ENCODE measurements at places on chromosomes 4 and X.
A peak's percentile ranks its signal among the peaks of the same experiment; 100 is the strongest.

DNA sequence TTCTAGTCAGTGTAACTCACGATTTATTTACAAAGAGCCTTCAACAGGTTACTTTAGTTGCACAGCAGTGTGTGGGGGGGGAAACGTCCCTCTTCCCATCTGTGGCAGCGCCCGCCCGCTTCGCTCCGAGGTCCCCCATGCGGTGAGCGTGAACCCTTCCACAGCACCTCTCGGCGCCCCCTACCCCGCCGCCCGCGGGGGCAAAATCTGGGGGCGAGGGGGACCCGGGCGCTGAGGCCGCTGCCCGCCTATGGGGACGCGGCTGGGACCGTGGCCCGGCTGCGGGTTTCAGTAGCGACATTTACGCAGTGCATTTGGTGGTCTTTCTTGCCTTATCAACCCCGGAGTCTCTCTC lies 6.4 kb downstream of the NKX6-1 start:
- DNase-seq, result no peak

- no peak for DNase-seq
Observed at GRCh38 chr4:3736806-3737205, 29.4 kb upstream of the ADRA2C start.

- no peak for DNase-seq
Observed at GRCh38 chr4:32962100-32962499, 2241.9 kb downstream of the PCDH7 start.

GRCh38 chr4:74378573-74378972 lies 13.6 kb downstream of the EREG start:
- no peak for DNase-seq

- no peak for DNase-seq
Observed at GRCh38 chr4:172596206-172596605, 572.4 kb upstream of the GALNT7 start.

GRCh38 chr4:98448908-98449307 lies 187.7 kb downstream of the RAP1GDS1 start:
- DNase-seq, result peak; percentile 14

GRCh38 chr4:2728806-2729532 lies 27.2 kb downstream of the TNIP2 start:
- DNase-seq, result no peak

DNA sequence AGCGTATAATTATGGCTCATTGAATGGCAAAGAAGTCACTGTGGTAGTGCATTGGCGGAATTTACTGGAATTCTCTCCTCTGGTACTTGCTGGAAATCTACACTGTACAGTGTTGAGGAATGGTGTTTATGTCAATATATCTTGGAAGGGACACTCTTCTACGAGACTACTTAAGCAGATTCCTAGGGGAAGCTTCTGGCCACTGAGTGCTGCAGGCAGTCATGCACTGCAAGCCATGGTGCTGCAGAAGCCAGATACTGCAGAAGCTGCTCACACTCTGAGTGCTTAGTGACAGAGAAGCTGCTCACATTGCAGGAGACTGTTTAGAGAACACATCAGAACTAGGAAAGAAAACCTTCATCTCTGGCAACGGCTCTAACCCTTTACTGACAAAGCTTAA lies 725.0 kb downstream of the CCSER1 start:
- no peak for DNase-seq

DNA sequence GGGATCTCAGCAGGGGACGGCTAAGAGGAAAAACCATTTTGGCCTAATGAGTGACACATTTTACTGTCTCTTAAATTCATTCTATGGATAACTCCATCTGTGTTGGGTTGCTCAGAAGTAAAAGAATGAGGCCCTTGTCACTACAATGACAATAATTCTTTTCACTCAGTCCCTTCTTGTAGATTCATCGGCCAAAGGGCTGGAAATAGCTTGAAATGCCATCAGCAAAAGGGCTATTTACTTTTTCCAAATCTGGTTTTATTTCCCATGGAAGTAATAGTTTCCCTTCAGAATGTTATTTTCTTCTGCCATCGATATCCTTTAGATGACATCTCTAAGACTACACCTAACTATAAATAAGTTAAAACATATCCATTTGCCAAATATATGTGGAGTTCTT lies 7.4 kb downstream of the MEPE start:
- no peak for DNase-seq

- DNase-seq, result no peak
Observed at GRCh38 chr4:5816101-5816500, 76.8 kb downstream of the CRMP1 start.

- DNase-seq, result no peak
Observed at GRCh38 chr4:146916479-146917076, 29.1 kb downstream of the TTC29 start.

DNA sequence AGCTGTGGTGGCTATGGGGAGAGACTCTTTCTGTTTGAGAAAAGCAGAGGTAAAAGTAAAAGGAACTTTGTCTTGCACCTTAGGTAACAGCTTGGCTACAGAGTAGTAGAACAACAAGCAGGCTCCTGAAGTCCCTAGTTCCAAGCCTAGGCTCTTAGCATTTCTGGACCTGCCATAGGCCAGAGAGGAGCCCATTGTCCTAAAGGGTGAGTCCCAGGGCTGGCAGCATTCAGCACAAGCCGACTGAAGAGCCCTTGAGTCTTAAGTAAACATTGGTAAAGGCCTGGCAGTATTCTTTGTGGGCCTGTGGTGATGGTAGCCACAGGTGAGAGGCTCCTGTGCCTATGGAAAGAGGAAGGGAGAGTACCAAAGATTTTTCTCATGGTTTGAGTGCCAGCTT lies 38.2 kb downstream of the CSN3 start:
- no peak for DNase-seq

DNA sequence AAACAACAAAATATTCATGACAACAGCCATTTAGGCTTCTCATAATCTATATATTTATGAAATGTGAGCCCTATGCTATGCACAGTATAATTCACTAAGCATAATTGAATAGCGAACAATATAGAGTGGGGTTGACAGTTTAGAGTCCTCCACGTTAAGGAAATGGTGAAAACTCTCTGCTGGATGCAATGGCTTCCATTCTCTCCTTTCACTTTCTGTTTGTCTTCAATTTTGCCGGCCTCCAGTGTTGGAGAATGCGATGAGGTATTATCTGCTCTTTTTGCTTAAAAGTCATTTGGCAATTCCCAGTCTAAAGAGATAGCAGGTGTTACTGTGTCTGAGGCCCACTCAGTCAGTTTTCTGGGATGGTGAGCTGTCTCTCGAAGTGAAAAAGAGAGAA lies 52.1 kb downstream of the NPY5R start:
- no peak for DNase-seq

DNA sequence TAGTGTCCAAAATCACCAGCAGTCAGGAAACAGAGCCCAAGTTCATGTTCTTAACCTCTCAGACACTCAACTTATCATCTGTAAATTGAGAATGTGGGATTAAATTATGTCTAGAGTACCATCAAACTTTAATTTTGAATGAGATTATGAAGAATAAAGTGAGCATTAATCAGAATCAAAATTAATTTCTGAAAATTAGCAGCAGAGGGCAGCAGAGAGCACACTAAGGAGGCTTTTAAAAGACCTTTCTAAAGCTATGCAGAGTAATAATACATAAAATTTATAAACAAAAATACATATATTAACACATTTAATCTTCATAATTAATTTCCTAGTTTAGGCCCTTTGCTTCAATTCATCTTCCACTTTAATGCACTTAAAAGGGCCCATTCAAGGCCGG lies 7.1 kb downstream of the TASL start:
- DNase-seq, result no peak

DNA sequence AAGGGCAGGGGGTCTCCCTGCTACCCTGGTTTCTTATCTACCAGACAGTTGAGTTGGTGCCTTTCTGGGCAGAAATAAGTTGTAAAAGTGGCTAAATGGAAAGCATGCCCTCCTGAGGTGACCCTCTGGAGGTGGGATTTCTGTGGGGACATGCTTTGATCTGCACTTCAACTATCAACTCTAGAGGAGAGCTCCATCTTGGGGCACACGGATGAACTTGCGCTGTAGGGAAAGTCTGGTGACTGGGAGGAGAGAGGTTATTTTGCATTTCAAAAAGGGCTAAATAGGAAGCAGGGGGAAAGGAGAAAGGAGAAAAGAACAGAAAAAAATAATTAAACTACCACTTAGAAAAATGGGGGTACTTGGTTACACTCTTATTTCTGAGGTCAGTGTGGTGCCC lies 12.7 kb upstream of the RHOXF2B start:
- no peak for DNase-seq

GRCh38 chr4:67871867-67872266 lies 11.9 kb downstream of the TMPRSS11D start:
- DNase-seq, result no peak

DNA sequence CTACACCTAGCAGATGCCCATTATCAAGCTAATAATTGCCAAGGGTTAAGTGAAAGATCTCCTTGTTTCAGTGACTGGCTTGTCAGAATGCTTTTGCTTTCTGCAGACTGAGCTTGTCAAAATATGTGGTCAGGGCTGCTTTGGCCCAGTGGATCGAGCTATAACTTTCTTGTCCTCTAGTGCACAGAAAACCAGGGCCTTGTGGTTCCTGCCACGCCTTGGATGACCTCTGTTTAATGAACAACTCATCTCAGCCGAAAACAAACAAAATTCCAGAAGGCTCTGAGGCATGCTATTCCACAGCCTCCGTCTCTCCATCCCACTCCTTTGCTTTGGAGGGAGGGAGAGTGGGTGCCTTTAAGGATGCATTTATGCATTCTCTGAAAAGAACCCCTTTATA lies 11.3 kb downstream of the EVC start:
- DNase-seq, result no peak

- no peak for DNase-seq
Observed at GRCh38 chr4:122978789-122979188, 56.4 kb upstream of the NUDT6 start.

GRCh38 chr4:122577808-122578781 lies 42.8 kb downstream of the IL21 start:
- peak; percentile 78 for DNase-seq

- DNase-seq, result no peak
Observed at GRCh38 chr4:18675586-18676525, 654.3 kb upstream of the LCORL start.

DNA sequence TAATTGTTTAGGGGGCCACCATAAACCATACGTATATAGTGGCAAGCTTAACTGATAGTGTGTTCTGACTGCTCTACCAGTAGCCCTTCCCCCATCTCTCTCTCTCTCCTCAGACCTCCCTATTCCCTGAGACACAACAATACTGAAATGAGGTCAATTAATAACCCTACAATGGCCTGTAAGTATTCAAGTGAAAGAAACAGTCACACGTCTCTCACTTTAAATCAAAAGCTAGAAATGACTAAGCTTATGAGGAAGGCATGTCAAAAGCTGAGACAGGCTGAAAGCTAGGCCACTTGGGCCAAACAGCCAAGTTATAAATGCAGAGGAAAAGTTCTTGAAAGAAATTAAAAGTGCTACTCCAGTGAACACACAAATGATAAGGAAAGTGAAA lies 78.0 kb downstream of the PRDM5 start:
- DNase-seq, result no peak

GRCh38 chrX:29468911-29469494 lies 746.4 kb upstream of the MAGEB2 start:
- no peak for DNase-seq

- DNase-seq, result no peak
Observed at GRCh38 chrX:97260679-97261078, 377.0 kb downstream of the RPA4 start.

DNA sequence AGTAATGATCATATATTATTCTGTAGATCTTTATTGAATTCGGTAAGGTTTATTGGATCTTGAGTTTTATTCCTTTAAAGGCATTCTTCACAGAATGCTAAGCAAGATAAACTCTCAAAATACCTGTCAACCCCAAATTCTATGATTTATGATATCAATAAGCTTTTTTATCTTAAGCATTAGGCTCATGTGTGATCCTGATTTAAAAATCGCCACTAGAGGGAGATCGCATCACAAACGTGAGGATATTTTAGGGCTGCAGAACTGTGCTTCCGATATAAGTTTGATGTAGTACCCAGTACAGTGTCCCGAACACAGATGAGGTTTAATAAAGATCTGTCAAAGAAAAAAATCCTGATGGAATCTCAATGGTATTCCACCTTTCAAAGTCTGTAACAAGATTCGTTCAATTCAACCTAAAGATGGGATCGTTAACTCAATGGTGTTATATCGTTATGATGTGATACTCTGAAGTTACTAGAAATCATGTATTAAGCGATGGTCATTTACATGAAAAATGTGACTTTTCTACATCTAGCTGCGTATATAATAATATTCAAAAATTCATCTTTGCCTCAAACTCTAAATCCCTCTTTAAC lies 169.0 kb downstream of the CORIN start:
- DNase-seq, result no peak

DNA sequence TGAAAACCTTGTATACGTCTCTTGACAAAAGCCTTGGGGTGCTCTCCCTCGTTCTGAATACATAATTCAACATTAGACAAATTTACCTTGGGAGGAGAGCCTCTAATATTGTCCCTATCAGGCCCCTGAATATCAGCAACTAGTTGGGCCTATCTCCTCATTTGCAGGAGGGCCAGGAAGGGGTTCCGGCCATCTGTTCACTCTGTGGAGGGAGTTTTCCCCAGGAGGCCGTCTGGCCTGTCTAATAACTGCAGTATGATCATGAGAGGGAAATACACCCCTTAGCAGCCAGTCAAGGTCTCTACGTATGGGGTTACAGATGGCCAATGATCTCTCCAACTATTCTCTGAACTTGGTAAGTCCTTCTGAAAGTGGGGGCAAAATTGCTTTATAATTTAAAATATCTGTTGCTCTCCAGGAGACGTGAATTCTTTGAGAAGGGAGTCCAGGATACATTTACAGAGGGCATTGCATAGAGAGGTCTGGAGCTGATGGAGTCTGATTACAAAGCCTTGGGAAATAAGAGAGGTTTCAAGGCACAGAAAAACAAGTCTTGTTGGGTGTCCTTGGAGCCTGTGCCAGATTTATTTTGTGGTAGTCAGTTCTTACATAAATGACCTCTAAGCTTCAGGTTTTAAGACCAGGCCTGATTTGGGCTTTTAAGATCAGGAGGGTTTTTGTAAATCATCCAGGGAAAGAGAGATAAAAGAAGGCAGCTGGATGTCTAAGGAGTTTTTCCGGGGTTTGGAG lies 48.2 kb upstream of the UXT start:
- no peak for DNase-seq

DNA sequence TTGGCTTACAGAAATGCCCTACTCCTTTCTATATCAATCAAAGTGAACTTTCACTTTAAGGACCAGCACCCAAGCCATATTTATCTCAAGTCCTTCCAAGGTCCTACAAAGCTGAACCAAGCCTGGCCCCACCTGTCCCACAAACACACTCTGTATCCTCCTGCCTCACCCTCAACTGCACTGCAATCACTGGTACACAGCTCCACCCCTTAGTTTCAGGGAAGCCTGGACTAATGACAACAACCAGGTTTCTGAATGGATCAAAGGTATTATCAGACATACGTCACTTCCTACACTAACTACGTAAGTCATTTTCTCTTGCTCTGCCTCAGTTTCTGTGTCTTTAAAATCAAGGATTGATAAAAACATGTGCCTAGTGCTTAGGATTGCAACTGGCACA lies 205.6 kb upstream of the HS3ST1 start:
- no peak for DNase-seq
